ENCODE measurements at places on chromosomes 5 and 9. TPM values are rescaled to one million over a fixed set of nuclear protein-coding genes. Genes with fewer than 3 reads are reported as not detected.

GRCh38 chr5:8750100-8750499 is 795.8 kb downstream of the SEMA5A start:
- no peak for DNase-seq

Gene UAP1L1
- 27.2 TPM for total RNA-seq

DNA sequence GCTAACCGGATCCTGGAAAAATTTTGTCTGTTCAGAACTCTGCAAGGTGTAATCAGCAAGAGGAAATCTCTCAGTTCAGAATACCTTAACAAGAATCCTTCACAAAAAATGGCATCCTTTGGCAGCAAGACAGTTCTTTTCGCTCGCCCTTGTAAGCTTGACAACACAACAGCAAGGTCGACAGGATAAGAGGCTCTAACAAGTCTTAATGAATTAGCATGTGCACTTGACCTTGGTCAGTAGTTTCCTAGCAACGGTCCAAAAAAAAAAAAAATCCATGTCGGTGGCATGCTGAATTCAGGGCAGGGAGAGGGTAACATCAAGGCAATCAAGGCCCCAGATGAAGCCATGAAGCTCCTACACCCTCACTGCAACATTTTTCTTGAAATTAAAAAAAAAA is 172.8 kb downstream of the APBA1 start:
- no peak for DNase-seq

- DNase-seq = no peak
These were observed 21.4 kb downstream of the AGXT2 start for GRCh38 chr5:35026280-35026840.

DNA sequence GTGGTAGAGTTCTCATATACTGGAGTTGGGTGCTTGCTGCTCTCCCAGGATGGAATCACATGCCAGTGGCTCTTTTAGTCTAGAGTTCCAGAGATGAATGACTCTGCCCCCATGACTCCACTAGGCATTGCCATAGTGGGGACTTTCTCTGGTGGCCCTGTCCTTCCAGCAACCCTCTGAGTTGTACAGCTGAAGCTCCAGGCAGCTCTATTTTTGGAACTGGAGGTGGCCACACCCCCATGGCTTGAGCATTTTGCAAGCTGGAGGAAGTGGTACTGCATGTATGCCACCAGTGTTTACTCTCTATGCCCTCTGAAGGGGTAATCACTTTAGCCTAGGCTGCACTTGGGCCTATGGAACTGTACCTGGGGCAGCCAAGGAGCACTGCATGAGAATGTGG is 112.6 kb downstream of the RANBP17 start:
- DNase-seq = no peak
